Endothelial cell of umbilical vein (primary cell): ENCODE measurements at places on chromosomes 7 and 10. TPM values are rescaled to one million over a fixed set of nuclear protein-coding genes. Genes with fewer than 3 reads are reported as not detected.

DNA sequence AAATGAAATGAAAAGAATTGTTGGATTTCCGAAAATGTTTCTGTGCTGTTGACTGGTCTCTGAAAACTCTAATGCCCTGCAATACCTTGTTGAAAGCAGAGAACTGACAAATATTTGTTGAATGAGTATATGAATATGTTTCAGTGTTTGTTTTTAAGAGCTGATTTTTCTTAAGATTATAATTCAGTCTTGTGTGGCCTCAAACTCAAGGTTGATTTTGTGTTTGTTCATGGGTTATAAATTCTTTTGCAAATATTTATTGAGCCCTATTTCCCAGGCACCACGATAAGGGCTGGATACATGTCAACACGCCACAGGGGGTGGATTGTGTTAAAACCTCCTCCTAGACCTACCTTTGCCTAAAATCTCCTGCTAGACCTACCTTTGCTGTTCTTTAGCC lies 203.9 kb upstream of the PLPP4 start:
- DNase-seq: no peak

- no peak for DNase-seq
Observed at GRCh38 chr7:155094636-155095135, 24.6 kb downstream of the HTR5A start.

- DNase-seq: no peak
Observed at GRCh38 chr7:108286290-108286904, 156.2 kb upstream of the LAMB4 start.

- no peak for DNase-seq
Observed at GRCh38 chr10:19815036-19815730, 1.0 kb upstream of the PLXDC2 start.

The PRKG1 gene
- 0.18 and 0.39 TPM in 2 replicates for total RNA-seq

- no peak for DNase-seq
Observed at GRCh38 chr7:89796481-89796880, 357.8 kb upstream of the STEAP1 start.

GRCh38 chr7:82362129-82362706 lies 81.4 kb downstream of the CACNA2D1 start:
- DNase-seq: no peak
